ENCODE measurements at places on chromosomes 16 and 17. TPM values are rescaled to one million over a fixed set of nuclear protein-coding genes. Genes with fewer than 3 reads are reported as not detected.

Gene TNFSF13
- 1.4 TPM for total RNA-seq

GRCh38 chr16:57609541-57610401, 18.7 kb upstream of the ADGRG1 start:
- no peak for DNase-seq

DNA sequence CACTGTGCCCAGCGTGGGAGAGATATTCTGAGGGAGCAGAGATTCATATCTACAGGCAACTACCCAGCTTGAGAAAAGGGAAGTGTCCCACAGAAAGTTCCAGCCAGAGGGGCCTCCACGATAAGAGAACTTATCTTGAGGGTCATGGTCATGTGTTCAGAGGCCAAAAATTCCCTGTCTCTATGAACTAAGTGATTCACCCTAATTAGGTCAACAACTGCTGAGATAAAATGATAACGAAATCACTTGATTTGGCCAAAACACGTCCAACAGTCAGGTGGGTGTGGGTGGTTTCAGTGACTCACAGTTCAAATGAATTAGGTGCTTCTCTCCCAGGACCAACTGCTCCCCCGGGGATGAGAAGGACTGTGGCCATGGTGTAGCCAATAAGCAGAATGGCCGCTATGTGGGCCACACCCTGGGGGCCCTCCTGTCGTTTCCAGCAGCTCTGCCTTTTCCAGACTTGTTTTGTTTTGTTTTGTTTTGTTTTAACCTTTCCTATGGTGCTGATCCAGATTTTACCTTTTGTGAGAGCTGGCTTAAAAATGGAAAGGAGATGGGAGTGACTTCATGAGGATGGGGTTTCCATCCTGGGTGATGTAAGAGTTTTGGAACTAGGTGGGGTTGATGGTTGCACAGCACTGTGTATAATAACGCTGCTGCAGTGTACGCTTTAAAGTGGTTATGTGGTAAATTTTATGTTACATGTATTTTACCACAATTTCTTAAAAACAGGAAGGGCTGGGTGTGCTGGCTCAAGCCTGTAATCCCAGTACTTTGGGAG, 8.7 kb downstream of the DNAI2 start:
- DNase-seq = peak; percentile 26

Gene FBXW10B
- 0.87 TPM for total RNA-seq

GRCh38 chr17:32174889-32175288, 32.6 kb downstream of the RHOT1 start:
- DNase-seq = no peak

Data from activated T-cell treated with anti-CD3 and anti-CD28 coated beads, Interleukin-2, amount 50 U/mL, for 4 hours (primary cell).